ENCODE measurements at places on chromosomes 1 and 21. TPM values are rescaled to one million over a fixed set of nuclear protein-coding genes. Genes with fewer than 3 reads are reported as not detected.

The CELA2A gene
- total RNA-seq = 0.90 TPM

The TMEM269 gene
- total RNA-seq = 0.13 TPM

The CD164L2 gene
- not detected for total RNA-seq

The SLC27A3 gene
- 11.9 TPM for total RNA-seq

The TFF2 gene
- not detected for total RNA-seq

The PRAMEF7 gene
- total RNA-seq = not detected

DNA sequence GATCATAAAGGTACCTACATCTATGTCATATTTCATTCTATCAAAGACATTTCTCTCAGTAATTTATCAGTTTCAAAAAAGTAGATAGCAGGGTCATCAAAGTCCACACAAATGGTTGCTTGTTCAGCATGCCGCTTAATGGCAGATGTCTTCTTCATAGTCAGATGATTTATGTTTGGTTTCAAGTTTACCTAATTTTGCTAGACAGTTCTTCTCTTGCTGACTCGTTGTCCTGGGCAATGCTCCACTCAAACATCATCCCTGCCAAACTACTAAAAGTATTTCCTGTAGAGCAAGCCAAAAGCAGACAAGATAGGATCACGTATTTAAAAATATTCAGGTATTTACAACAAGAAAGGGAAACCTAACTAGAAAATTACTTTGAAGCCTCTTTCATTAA lies 13.6 kb downstream of the NUP210L start:
- no peak for DNase-seq

- DNase-seq = no peak
These were observed 141.0 kb downstream of the MAGI3 start for GRCh38 chr1:113531321-113531720.

- DNase-seq = no peak
These were observed 56.7 kb downstream of the MRPL39 start for GRCh38 chr21:25550352-25551120.

GRCh38 chr21:25421321-25422028 lies 185.8 kb downstream of the MRPL39 start:
- peak; percentile 93 for DNase-seq

- no peak for DNase-seq
These were observed 33.3 kb upstream of the RCC2 start for GRCh38 chr1:17472814-17473213.

DNA sequence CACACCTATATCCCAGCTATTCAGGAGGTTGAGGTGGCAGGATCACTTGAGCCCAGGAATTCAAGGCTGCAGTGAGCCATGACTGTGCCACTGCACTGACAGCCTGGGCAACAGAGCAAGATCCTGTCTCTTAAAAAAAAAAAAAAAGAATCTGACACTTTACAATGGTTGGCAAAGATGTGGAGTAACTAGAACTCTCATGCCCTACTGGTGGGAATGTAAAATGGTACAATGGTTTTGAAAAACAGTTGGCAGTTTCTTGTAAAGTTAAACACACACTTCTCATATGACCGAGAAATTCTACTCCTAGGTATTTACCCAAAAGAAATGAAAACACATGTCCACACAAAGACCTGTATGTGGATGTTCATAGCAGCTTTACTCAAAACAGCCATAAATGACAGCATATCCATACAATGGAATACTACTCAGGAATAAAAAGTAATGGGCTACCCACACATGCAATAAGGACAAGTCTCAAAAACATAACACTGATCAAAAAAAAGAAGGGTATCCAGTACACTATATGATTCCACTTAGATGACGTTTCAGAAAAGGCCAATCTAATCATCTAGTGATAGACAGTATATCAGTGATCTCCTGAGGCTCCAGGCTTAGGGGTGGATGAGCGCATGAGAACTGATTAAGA lies 58.1 kb downstream of the HLCS start:
- no peak for DNase-seq

DNA sequence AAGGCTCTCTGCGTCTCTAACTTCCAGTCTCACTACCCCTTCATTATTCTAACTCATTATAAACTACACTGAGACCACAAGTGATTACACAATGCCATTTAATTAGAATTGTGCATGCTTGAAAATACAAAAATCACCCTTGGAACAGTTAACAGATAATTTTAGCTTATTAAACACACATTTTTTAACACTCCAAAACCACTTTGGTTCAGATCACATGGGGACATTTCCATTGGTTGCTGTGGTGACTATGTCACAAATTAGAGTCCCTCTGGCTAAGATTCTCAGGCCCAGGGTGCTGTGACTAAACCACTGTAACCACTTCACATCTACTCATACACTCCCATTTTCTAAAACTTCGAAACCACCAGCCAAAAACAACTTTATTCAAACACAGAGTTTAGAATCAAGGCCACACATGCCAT lies 43.0 kb downstream of the JAK1 start:
- DNase-seq = no peak

DNA sequence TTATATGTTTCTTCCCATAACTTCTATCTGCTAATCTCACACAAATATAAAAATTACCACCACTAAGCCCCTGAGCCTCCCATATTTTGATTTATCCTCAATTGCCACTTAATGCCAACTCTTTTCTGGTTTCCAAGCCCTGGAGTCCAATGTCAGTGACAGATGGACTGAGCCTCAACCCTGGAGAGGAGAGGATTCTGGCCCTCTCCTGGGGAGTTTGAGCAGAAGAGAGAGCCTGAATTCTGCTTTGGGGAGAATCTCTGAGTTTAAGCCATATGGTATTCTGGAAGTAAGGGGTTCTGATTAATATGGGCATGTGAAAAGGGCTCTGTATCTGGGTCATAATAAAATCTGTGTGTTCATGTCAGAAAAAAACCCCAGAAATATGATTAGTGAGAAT lies 8.5 kb downstream of the CADM3 start:
- no peak for DNase-seq

DNA sequence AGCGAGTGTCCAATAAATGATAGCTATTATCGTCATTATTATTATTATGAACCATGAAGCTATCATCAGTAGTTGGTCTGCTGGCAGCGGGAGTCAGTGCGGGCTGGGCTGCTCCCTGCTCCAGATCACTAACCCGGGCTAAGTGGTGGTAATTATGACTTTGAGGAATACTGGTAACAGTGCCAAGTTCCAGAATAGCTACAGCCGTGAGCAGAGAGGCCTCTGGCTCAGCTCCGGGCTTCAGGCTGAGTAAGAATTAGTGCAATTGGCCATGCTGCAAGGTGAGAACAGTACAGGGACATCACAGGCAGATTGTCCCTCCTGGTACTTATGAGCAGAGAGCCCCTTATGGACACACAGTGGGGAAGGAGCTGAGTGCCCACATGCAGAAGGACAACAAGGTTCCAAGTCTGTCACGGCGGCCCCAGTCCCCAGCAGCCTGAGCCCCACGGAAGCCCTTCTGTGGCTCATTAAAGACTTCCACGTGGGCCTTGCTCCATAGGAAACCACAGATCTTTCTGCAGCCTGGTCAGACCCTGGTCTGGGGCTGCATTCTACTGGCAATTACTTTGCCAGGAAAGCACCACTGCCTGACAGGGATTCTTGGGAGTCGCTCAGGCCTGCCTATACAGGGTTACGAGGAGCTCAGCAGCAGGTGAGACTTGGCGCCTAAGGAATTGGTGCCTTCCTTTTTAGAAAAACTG lies 235.1 kb downstream of the RRAGC start:
- DNase-seq = no peak

Measured in GM12878 (cell line).